Psoas muscle (tissue), 8 donors: ENCODE measurements at places on chromosomes 4 and X.

DNA sequence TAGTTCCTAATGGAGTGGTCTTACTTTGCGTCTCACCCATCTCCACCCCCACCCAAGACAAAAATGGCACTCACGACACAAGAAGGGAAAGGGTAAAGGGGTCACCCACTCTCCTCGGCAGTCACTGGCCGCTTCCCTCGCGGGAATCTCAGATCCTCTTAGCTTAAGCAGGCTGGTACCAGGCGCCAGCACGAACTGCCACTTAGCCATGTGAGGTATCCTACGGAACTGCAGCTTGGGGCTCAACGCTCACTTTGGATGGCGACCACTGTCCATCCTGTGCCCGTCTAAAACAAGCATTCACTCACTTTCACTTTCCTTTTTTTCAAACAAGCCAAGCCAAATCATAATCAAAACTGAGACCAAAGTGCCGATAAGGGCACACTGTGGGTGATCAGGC lies 14.6 kb upstream of the MAGIX start:
- DNase-seq: no peak

DNA sequence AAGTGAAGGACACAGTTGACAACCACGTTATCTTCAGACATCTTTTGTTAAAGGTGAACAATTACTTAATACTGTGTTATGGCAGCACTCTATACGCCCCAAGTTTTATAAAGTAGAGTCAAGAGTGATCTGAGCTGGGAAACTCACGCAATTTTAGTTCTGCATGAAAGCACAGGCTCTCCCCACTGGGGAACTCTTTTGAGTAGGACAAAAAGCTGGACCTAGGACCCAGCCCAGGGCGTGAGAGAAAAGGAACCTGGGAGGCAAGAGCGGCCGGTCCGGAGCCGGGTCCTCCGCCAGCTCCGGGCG lies 152.6 kb upstream of the SLC4A4 start:
- no peak for DNase-seq

- DNase-seq: no peak
Measured at GRCh38 chr4:6731780-6732179, 15.8 kb downstream of the BLOC1S4 start.

GRCh38 chr4:8818063-8818881 lies 53.4 kb downstream of the HMX1 start:
- no peak for DNase-seq

- DNase-seq: no peak
Measured at GRCh38 chr4:77449171-77449570, 156.4 kb upstream of the CXCL13 start.
